Fibroblast of skin of back (primary cell): ENCODE measurements at places on chromosomes 16 and 17.

DNA sequence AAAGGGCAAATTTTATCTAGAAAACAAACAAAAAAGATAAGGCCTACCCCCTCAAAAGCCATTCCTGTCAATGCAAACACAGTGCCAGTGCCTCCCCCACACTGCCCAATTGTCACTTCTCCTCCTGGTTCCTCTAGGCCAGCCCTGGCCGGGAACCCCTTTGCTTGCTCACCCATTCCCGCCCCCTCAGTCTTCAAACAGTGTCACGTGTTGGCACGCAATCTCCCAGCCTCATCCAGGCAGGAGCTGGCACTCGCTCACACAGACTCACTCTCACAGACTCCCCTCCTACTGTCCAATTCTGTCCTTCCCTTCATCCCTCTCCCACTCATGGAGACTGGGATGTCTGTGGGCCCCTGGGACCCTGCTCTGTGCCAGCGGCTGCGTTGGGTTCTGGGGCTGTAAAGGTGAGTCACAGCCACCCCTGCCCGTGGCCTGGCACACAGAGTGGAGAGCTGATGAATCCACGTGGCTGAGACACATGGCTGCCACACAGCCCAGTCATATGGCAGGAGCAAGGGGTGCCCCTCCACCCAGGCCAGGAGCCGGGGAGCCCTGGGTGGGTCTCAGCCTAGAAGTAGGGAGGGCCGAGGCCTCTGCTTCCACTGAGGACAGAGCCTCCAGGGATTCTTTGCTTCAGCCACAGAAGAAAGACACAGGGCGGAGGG is 54.8 kb downstream of the VAC14 start:
- DNase-seq, result peak; percentile 73

DNA sequence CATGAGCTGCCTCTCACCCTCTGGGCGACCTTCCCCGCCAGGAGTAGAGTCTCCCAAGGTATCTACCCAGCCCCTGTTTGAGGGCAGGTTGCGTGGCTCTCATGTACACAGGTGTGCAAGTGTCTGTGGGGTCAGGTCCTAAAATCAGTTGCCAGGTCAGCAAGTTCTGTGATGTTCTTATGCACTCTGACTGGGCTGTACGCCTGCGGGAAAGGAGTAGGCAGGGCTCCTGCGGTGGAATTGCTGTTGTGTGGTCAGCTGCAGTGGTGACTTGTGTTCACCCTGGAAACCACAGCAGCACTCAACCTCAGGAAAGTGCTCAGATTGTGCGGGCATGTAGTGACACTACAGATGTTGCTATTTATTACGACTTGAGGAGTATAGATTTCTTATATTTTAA is 19.4 kb downstream of the NARF start:
- no peak for DNase-seq

GRCh38 chr17:28975646-28976045 is 24.3 kb upstream of the PHF12 start:
- no peak for DNase-seq

GRCh38 chr16:4461250-4462085 is 13.0 kb downstream of the NMRAL1 start:
- no peak for DNase-seq

DNA sequence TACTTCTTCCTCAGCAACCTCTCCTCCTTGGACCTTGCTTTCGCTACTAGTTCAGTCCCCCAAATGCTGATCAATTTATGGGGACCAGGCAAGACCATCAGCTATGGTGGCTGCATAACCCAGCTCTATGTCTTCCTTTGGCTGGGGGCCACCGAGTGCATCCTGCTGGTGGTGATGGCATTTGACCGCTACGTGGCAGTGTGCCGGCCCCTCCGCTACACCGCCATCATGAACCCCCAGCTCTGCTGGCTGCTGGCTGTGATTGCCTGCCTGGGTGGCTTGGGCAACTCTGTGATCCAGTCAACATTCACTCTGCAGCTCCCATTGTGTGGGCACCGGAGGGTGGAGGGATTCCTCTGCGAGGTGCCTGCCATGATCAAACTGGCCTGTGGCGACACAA is 429 bp downstream of the OR2C1 start:
- no peak for DNase-seq

DNA sequence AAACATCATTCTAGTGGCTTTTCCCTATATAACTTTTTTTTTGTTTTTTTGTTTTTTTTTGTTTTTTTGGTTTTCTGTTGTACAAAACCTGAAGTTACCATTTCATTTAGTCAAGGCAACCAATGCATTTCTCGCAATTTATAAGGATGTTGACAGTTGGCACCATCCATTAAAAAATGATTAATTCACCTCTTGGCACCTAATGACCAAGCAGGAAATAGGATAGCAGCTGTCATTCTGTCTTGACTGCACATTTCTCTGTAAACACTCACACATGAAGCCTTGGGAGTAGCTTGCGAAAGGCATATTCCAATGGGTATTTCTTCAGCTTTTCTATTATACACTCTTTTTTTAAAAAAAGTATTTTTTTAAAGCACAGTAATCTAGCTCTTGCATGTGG is 77.5 kb downstream of the SYCE1L start:
- DNase-seq, result no peak

GRCh38 chr16:56193951-56194726 is 2.9 kb downstream of the GNAO1 start:
- DNase-seq, result peak; percentile 73

DNA sequence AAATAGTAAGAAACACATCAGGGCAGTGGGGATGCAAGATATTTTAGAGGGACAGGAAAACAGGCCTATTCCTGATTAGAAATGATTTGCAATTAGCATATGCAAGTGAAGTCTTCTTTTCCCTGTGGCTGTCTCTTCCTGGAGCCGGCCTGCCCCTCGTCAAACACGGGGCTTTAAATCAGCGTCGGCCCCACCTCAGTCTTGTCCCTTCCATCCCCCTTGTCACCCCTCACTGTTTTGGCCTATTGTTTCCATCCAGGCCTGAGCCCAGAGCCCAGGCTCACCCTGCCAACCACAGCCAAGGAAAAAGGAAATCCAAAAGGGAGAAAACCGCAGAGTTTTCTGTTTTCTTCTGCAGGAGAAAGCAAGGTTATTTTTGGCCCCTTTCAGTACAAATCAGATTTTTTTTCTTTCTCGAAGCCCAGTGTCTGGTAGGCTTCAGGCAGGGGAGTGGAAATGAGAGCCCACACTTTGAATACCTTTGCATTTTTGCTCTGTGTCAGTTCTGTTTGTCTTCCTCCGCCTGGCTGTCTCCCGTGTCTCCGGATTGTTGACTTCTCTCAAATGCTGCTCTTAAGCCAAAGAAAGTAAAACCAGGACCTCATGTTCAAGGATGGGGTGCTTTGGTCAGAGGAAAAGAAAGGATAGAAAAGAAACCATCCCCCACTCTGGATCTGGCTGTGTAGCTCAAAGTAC is 399.9 kb upstream of the CDH11 start:
- peak; percentile 35 for DNase-seq

DNA sequence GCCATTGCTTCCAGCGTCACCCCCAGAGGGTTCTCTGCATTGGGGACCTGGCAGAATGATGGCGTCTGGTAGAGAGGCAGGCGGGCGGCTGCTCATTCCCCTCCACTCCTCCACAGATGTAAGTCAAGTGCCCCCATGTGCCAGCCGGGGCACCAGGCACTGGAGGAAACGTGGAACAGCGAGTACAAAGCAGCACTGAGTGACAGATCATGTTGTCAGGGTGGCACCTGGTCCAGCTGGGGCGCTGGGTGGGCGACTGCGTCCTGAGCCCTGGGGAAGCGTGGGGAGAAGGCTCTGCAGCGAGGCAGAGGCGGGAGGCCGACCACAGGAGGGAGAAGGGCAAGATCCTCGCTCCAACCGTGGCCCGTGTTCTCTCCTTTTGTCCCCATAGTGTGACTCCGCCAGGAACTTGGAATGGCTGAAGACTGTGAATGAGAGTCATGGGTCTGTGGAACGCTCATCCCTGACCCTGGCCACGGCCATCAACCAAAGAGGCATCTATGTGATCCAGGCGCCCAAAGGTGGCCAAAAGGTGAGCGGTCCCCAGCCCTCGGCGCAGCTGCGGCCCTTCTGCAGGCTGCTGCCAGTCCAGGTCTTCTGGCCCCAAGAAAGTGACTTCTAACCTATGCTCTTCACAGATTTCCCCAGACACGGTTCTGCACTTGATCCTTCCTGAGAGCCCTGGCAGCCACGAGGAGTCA is 76.7 kb downstream of the RNF213 start:
- DNase-seq, result no peak

DNA sequence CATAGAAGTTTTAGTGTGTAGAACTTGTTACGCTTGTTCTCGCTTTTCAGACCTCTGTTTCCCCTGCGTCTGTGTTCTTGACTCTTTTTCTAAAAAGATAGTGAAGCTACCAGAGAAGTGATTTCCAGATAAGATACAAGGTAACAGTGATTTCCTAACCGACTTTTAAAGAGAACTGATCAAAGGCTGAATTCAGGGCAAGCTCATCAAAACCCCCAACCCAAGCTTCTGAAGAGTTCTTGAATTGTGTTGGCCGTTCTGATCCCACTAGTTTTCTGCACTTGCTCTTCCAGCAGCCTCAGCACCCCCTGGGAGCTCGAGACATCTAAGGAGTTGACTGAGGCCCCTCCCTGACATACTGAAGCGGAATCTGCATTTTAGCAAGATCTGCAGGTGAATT is 12.7 kb upstream of the NSMCE1 start:
- DNase-seq, result no peak

GRCh38 chr17:10292057-10292937 is 80.5 kb downstream of the MYH13 start:
- peak; percentile 70 for DNase-seq

DNA sequence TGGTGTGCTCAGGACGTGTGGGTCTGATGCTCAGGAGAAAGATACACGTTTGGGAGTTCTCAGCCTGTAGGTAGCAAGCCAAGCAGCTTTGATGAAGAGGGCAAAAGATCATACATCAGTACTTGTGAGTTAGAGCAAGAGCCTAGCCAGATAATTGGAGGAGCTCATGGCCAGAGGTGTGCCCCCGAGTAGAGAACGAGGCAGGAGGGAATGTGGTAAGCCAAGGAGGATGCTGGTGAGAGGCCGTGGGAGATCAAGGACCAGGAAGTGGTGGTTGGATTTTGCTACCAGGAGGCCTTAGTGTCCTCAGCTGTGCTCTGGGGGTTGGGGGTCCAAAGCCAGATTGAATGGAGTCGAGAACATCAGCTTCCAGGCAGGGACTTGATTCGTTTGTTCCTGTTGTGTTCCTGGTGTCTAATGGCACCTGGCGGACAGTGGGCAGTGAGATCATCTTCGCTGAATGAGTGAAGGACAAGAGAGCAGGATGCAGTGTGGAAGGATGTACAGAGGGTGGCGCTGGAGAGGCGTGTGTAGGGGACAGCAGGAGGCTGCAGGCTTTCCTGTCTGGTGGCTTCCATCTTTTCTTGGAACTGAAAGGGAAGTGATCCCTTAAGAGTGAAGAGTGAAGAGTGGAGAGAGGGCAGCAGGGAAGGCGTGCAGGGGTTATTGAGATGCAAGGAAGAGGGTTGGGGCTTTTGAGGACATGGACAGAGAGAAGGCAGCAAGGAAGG is 11.6 kb downstream of the FBXL19 start:
- peak; percentile 34 for DNase-seq

GRCh38 chr17:81514489-81514738 is 1.8 kb upstream of the ACTG1 start:
- no peak for DNase-seq

DNA sequence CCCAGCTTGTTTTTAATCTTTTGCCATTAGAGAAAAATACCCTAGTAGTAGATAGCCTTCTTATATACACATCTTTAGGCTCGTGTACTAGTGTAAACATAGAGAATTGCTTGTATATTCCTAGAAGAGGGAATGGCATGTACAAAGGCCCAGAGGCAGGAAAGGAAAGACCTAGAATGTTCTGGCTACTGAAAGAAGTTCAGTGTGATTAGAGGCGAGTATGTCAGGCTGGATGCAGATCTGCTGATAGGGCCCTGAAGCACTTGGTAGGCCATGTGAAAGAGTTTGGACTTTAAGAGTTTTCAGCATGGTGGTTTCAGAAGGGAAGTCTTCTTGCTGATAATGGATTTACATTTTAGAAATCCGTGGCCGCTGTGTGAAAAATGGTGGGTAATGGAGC is 17.4 kb downstream of the CTCF start:
- no peak for DNase-seq

- no peak for DNase-seq
Observed at GRCh38 chr17:45088741-45089140, 27.6 kb downstream of the NMT1 start.

- DNase-seq, result no peak
Observed at GRCh38 chr17:3808701-3809100, 7.7 kb upstream of the ITGAE start.

GRCh38 chr17:45155483-45155882 is 6.2 kb upstream of the HEXIM2 start:
- DNase-seq, result no peak

GRCh38 chr17:19744922-19745757 is 3.0 kb downstream of the ALDH3A1 start:
- peak; percentile 57 for DNase-seq
